A375 (cell line): ENCODE measurements at places on chromosomes 12 and 14. TPM values are rescaled to one million over a fixed set of nuclear protein-coding genes. Genes with fewer than 3 reads are reported as not detected.

VRTN gene
- total RNA-seq: not detected in 2 replicates

GUCY2C gene
- 0.05 TPM in 1 of 2 replicates, not detected in the other for total RNA-seq

TOMM20L gene
- total RNA-seq: not detected in 2 replicates

RABGGTA gene
- 30.0 and 35.3 TPM in 2 replicates for total RNA-seq

PRPH gene
- 0.68 and 1.0 TPM in 2 replicates for total RNA-seq

PIK3C2G gene
- 0.15 and 0.19 TPM in 2 replicates for total RNA-seq

DPPA3 gene
- total RNA-seq: not detected in 2 replicates

FZD10 gene
- total RNA-seq: not detected in 2 replicates

CFAP54 gene
- total RNA-seq: 0.53 and 0.68 TPM in 2 replicates

SYT1 gene
- total RNA-seq: 10.3 and 11.2 TPM in 2 replicates

IPO4 gene
- 129 and 134 TPM in 2 replicates for total RNA-seq

PTPN6 gene
- total RNA-seq: 0.88 and 2.8 TPM in 2 replicates

CEBPE gene
- total RNA-seq: not detected in 2 replicates

WDHD1 gene
- total RNA-seq: 8.0 and 9.5 TPM in 2 replicates

PLEKHH1 gene
- 7.0 and 11.1 TPM in 2 replicates for total RNA-seq

MYH6 gene
- not detected in 2 replicates for total RNA-seq

DYNLL1 gene
- 261 and 283 TPM in 2 replicates for total RNA-seq

CCDC175 gene
- total RNA-seq: not detected in 2 replicates

GLIPR1L1 gene
- total RNA-seq: not detected in 2 replicates

C12orf75 gene
- 63.8 and 64.4 TPM in 2 replicates for total RNA-seq

OAS1 gene
- 9.7 and 10.7 TPM in 2 replicates for total RNA-seq

LGALS3 gene
- total RNA-seq: 68.3 and 69.3 TPM in 2 replicates

NGB gene
- total RNA-seq: not detected in 2 replicates

RNASE7 gene
- not detected in 2 replicates for total RNA-seq

ARL1 gene
- 59.6 and 75.1 TPM in 2 replicates for total RNA-seq

PRIMA1 gene
- 0.08 TPM in 1 of 2 replicates, not detected in the other for total RNA-seq

CLEC2A gene
- not detected in 2 replicates for total RNA-seq

ASCL1 gene
- not detected in 2 replicates for total RNA-seq

SELPLG gene
- total RNA-seq: 0.40 and 0.68 TPM in 2 replicates

GCN1 gene
- total RNA-seq: 107 and 150 TPM in 2 replicates

WIF1 gene
- not detected in 2 replicates for total RNA-seq

KRT85 gene
- not detected in 2 replicates for total RNA-seq

SDR9C7 gene
- total RNA-seq: not detected in 2 replicates

CNTN1 gene
- total RNA-seq: 0.19 and 0.34 TPM in 2 replicates

EFS gene
- not detected in 2 replicates for total RNA-seq

OR6C65 gene
- not detected in 2 replicates for total RNA-seq

ANO4 gene
- 0.30 and 2.0 TPM in 2 replicates for total RNA-seq

ITGA7 gene
- 6.5 and 6.9 TPM in 2 replicates for total RNA-seq

NPFF gene
- not detected in 2 replicates for total RNA-seq

TAS2R7 gene
- not detected in 2 replicates for total RNA-seq

MANSC4 gene
- not detected in 2 replicates for total RNA-seq

DDX51 gene
- 17.4 and 21.3 TPM in 2 replicates for total RNA-seq

RFLNA gene
- total RNA-seq: not detected in 2 replicates

DBX2 gene
- total RNA-seq: not detected in 2 replicates

RNASE1 gene
- not detected in 2 replicates for total RNA-seq

GALNT16 gene
- total RNA-seq: 0.08 TPM in 1 of 2 replicates, not detected in the other

CPNE6 gene
- not detected in 2 replicates for total RNA-seq

PIWIL1 gene
- total RNA-seq: not detected in 2 replicates

TMED8 gene
- 7.8 and 10.0 TPM in 2 replicates for total RNA-seq

DAO gene
- not detected in 2 replicates for total RNA-seq

TDRD9 gene
- not detected in 2 replicates for total RNA-seq

TAS2R10 gene
- total RNA-seq: 0.75 TPM in 1 of 2 replicates, not detected in the other

IGF1 gene
- total RNA-seq: not detected in 2 replicates

ANG gene
- total RNA-seq: 0.72 and 1.1 TPM in 2 replicates

KERA gene
- total RNA-seq: not detected in 2 replicates

SIX6 gene
- 0.08 TPM in 1 of 2 replicates, not detected in the other for total RNA-seq
